ENCODE measurements at places on chromosomes 4 and X.
A peak's percentile ranks its signal among the peaks of the same experiment; 100 is the strongest.

DNA sequence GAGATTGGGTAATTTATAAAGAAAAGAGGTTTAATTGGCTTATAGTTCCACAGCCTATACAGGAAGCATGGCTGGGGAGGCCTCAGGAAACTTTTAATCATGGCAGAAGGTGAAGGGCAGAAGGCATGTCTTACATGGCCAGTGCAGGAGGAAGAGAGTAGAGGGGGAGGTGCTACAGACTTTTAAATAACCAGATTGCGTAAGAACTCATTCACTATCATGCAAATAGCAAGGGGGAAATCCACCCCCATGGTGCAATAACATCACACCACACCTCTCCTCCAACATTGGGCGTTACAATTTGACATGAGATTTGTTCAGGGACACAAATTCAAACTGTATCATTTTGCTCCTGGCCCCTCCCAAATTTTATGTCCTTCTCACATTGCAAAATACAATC lies 353.8 kb upstream of the PABPC5 start:
- DNase-seq: no peak

- DNase-seq: no peak
Measured at GRCh38 chr4:175413561-175413960, 398.5 kb downstream of the GPM6A start.

DNA sequence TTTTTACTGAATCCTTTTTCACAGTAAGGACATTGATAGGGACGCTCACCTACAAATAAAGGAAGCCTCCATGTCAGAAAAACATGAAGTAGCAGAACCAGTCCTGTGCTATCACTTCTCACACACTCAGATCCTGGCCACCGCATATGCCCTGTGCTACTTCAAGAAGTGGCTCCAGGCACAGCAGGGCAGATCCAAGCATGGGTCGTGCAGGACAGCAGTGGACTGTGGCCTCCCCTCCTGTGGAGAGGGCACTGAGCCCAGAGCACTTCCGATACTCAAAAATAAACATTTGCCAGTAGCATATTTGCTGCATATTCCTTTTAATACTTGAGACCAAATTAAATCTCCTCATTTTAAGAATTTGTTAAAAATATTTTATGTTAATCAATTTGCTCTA lies 167.9 kb downstream of the PRDM5 start:
- DNase-seq: no peak

DNA sequence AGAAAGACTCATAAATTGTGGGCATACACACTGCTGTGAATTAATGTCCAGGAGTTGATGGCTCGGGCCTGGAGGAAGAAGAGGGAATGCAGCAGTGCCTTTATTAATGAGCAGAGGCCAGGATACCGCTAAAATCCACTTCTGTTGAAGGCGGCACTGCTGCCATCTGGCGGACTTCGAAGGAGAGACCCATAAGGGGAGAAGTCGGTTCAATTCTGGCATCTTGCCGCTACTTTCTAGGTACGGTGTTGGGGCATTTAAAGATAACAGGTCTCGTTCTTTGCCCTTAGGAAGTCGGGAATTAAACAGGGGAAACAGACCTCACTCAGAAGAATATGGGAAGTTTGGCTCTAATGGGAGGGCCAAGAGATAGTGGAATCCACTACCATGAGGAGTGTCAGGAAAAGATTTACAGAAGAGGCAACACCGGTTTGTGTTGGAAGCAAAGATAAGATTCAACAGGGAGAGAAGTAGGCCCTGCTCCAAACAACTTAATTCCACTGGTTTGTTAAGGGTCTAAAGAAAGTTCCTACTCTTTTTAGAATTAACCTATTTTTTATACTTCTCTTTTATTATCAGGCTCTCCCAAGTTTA lies 133.6 kb upstream of the GIMD1 start:
- peak; percentile 59 for DNase-seq

- no peak for DNase-seq
Measured at GRCh38 chr4:73347497-73347896, 56.6 kb upstream of the ALB start.

DNA sequence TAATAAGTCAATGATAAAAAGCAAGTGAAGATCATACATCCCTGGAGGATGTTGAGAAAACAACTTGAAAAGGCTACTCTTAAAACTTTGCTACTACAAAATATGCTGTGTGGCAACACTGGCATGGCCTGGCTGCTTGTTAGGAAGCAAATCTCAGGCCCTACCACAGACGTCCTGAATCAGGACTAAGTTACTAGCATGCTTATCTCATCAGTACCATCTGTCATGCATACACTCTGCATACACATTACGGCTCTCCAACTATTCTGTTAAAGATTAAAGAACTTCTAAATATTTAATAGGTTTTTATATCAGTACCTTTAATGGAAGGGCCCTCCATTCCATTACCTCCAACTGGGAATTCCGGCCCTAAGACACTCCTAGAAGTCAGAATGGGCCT lies 8.2 kb downstream of the PAPSS1 start:
- peak; percentile 34 for DNase-seq

DNA sequence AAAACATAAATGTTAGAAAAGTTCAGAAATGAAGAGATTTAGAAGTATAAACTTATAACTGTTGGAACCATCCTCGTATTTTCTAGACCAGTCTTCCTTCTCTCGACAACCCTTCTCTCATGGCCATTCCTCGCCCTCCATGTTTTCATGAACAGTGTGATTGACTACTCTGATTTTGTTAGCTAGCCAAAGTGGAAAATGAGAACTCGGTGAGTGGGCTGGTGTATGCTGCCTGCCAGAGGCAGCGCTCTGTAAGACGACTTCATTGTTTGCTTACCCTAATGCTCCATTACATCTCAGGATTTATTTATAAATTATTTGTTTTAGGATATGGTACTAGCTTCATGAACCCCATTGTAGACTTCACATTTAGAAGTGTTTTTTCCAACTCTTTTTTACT lies 153.0 kb downstream of the CBR4 start:
- DNase-seq: no peak

- DNase-seq: no peak
Measured at GRCh38 chr4:73682508-73682907, 57.9 kb upstream of the CXCL8 start.

- DNase-seq: no peak
Measured at GRCh38 chr4:7824218-7824617, 115.4 kb downstream of the AFAP1 start.

DNA sequence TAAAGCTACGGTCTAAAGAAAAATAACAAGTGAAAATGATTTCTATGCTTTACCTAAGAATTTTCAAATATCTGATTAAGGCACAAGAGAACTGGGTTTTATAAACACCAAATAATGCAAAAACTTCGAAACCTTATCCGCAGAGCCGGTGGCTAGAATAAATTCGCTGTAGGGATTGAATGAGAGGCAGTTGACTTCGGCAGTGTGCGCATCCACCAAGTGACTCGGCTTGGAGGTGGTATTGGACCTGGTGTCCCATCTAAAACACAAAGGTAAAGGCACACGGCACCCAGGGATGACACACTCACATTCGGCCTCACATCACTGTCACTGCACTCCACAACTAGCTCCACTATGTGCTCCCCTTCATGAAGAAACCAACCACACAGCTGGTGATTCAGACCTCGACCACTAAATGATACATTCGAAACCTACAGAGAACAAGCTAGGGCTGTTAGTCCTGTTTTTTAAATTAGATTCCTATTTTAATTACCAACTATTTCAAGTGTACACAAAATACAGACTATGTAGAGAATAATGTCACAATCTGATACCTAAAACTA lies 17.5 kb downstream of the RBBP7 start:
- no peak for DNase-seq

- no peak for DNase-seq
Measured at GRCh38 chr4:48332661-48333060, 8.7 kb upstream of the SLAIN2 start.

- DNase-seq: no peak
Measured at GRCh38 chrX:42735250-42735649, 42.7 kb downstream of the PPP1R2C start.

GRCh38 chrX:11619441-11619840 lies 46.3 kb downstream of the ARHGAP6 start:
- DNase-seq: no peak

DNA sequence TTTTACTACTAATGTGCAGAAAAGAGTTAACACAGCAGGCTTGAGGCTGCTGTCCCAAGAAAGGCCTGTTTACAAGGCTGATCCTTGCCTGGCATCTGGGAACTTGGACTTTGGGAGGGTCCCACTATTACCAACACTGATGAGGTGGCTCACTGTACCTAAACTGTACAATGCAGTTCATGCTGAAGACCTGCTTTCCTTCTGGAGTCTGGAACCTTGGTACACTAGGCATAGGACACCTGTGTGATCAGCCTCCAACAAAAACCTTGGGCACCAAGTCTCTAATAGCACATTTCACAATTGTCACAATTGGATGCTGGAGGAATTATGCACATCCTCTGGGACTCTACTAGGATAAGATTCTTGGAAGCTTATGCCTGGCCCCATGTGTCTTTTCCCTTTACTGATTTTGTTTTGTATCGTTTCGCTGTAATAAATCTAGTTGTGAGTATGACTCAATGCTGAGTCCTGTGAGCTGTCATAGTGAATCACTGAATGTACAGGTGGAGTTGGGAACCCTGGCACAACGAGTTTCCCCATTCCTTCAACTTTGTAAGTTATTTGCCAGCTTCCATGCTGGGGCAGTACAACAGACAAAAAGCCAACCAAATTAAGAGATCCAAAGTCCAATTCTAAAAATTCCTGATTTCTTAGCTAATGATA lies 45.9 kb downstream of the TEC start:
- DNase-seq: no peak

DNA sequence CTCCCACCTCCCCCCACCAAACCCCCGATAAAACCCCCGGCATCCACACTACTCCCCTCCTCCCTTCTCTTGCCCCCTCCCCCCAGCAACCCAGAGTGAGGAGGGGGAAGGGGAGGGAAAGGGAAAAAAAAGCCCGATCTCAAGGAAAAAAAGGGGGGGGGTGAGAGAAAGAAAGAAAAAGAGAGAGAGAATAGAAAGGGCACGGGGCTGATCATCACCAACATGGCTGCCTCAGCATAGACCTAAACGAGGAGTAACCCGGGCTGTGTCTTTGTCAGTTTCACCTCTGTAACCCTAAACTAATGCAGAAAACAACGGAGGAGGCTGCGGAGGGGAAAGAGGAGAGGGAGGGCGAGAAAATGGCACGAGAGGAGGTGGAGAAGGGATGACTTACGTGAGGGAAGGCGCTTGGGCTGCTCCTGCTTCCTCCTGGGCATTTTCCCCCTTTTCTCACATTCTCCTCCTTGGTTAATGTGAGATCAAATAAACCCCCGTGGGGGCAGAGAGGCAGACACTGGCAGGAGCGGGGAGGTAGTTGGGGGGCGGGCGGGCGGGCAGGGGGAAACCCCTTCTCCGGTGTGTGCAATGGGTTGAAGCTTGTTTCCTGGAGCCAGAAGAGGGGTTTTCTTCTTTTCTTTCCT lies 532 bp downstream of the ZNF827 start:
- peak; percentile 36 for DNase-seq

DNA sequence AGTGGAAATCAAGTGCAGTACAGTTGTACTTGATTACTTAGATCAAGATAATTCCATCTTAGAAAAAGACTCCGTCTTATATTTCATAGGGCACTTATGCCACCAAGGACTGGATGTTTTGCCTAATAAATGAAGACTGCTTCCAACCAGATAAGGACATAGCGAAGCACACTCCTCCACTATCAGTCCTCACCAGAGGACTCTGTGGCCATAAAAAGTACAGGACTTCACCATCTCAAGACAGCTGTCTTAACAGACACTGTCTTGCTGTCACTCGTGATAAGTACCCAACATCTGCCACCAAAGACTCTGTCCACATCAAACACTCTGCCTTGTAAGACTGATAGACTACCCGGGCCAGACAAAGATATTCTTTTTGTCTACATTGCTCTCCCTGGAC lies 352.0 kb downstream of the TRAM1L1 start:
- peak; percentile 91 for DNase-seq

GRCh38 chr4:117968606-117969005 lies 65.7 kb upstream of the NDST3 start:
- no peak for DNase-seq

- DNase-seq: no peak
Measured at GRCh38 chr4:179467878-179468277, 2025.6 kb upstream of the AGA start.

DNA sequence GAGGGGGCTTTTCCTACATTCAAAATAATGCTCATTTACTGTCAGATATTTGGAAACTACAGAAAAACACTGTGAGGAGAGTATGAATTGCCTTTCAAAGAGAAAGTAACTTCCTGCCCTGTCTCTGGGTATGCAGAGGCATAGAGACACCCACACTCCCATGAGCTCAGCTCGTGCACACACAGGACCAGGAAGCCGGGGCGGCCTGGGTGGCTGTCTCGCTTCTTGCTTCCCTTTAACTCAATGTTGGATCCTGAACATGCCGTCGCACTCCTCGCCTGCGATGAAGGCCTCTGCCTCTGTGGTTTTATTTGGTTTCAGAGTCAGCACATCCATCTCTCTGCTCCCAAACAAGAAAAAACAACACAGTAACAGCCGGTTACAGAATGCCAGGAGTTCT lies 40.1 kb upstream of the GPR78 start:
- DNase-seq: no peak

DNA sequence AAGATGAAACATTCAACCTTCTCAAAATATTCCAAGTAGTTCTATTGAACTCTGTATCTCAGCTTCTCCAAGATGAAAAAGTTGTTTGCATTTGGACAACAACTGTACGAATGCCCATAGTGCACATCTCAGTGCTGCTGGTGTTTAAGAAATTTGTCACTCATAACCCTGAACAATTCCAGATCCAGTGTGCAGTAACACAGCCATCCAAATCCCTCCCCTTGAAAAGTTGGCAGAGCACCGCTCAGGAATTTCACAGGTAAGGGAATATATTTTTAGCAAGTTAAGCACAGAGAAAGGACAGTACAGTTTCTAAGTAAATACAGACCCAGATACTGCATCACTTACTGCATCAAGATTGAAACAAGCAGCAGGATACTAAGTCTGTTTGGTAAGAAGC lies 104.7 kb downstream of the CNOT6L start:
- DNase-seq: no peak

- DNase-seq: no peak
Measured at GRCh38 chr4:19936476-19936875, 315.2 kb upstream of the SLIT2 start.

GRCh38 chrX:111262086-111262485 lies 8.2 kb downstream of the CAPN6 start:
- DNase-seq: no peak

- DNase-seq: no peak
Measured at GRCh38 chr4:55363691-55364351, 17.8 kb downstream of the SRD5A3 start.

- no peak for DNase-seq
Measured at GRCh38 chrX:144732588-144732987, 514.7 kb upstream of the SPANXN1 start.

GRCh38 chr4:173014113-173014558 lies 154.5 kb upstream of the GALNT7 start:
- DNase-seq: no peak

- no peak for DNase-seq
Measured at GRCh38 chrX:53261355-53261972, 19.9 kb downstream of the IQSEC2 start.

DNA sequence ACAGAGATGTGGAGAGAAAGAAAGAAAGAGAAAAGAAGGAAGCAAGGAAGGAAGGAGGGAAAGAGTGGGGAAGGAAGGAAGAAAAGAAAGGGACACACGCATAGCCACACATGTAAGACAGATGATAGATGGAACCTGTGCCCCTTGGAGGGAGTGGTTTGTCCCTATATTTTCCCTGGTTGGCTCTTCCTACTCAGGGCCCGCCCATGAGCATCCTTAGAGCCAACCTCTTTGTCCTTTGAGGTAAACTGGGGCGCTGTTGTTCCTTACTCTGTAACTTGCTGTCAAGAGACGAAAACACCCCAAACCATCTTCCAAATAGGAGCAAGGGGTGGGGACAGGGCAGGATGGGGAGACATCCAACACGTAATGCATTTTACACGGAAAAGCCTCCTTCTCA lies 220.9 kb downstream of the MAML3 start:
- no peak for DNase-seq

GRCh38 chr4:161642708-161643107 lies 521.1 kb downstream of the FSTL5 start:
- DNase-seq: no peak
